Motor neuron (in vitro differentiated cells): ENCODE measurements at places on chromosomes 3 and 15.
A peak's percentile ranks its signal among the peaks of the same experiment; 100 is the strongest.

- ATAC-seq = no peak
These were observed 29.4 kb downstream of the TP53BP1 start for GRCh38 chr15:43463507-43463906.

GRCh38 chr15:89197503-89197971, 23.8 kb downstream of the RLBP1 start:
- ATAC-seq = no peak

DNA sequence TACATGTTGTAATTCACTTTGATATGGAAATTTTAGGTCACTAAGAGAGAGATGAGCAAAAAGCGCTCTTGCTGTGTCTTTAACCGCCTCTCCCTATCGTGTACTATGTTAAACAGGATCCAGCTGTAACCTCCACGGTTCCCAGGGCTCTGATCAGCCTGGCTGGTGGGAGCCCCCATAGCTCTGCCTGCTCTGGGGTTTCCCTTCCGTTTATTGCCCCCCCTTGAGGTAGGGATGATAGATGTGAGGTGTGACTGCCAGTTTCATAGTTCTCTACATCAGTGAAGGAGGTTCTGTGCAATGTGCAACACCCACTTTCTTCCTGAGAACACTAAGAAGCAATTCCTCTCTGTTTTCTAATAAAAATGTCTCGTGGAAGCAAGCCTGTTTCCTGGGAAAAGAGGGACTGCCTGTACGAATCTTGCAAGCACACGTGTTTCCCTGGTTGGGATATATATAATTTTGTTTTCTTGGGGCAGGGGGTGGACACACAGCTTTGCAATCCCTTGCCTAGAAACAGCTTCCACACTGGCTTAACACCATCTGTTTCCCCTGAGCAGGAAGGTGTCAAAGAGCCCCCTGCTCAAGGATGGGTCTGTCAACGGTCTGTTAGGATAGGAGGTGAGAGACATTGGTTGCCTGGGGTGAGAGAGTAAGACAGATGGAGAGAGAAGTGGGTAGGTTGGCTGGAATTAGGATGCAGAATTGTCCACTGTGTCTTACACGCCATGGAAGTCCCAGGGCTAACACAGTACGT, 23.8 kb downstream of the CORO2B start:
- no peak for ATAC-seq

DNA sequence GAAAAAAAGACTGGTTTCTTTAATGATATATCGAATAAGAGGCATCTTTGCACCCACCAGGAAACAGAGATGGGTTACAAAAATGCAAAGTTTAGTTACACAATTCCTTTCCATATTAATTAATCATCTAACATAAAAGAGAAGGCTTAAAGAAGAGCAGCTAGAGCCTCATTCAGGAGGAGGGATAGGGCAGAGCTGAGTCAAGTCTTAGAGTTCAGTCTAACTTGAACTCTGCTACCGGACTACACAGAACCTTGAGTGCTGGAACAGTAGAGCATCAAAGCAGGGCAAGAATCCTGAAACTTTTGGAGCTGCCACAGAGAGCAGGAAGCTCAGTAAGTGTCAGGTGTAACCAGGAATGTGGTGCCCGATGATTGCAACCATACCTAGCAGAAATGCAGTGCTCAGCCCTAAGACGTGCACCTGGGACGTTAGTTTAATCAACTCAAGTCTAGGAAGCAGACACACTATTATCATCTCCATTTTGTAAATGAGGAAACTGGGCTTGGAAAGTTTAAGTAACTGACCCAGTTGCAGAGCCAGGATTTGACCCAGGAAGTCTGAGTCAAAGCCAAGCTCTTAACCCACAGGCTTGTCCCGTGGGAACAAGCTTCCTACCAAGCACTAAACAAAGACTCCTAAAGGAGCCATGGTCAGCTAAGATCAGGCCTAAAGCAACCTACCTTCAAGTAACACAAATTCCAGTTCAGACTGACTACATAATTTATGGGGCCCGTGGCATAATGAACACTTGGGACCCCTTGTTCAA, 187.4 kb downstream of the FOXP1 start:
- ATAC-seq = no peak

DNA sequence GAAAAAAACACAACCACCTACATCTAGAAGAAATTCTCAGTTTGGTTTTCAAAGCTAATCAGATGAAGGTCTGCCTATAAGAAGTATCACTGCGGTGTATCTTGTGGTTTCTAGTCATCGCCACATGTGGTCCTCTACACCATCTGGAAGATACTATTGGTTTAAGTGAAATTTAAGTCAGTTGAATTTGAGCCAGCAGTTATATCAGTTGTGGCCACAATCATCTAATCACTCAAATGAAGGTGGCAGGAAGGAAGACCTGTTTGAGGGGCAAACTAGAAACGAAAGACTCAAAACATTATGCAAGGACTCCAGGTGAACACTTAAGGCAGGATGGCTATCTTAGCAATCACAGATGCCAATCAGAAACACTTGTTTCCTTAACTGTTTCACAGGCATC, 48.7 kb downstream of the ETV5 start:
- ATAC-seq = no peak

DNA sequence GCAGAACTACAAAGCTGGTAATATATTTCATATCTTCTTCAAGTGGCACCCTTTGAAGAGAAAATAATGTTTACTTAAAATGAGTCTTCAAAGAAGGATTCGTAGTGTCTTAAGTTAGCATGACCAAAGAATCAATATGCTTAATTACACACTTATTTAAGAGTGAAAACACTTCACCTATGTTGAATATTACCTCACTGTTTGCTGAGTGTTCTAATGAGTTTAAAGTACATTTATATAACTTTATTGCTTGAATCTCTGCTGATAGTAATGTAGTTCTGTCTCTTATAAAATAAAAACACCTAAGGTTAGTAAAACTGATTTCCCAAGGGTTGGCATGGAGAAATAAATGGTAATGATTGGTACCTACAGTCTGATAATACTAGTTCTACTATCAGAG, 143.3 kb upstream of the SLC2A2 start:
- no peak for ATAC-seq

- no peak for ATAC-seq
These were observed 655.4 kb upstream of the GBE1 start for GRCh38 chr3:82416830-82417229.

DNA sequence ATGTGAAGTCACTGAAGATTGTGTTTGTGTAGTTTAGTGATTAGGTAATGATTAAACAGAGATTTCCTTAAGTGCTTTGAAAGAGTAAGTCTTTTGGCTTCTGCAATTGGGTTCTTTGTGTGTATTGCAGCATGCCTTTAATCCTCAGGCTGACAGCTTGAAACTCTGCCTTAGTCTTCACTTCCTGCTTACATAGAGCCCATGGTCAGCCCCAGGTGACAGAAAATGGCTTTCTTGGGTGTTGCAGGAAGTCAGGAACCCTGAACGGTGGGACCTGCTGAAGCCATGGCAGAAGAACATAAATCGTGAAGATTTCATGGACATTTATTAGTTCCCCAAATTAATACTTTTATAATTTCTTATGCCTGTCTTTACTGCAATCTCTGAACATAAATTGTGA, 61.3 kb downstream of the KBTBD8 start:
- ATAC-seq = no peak

- peak; percentile 35 for ATAC-seq
These were observed 684 bp downstream of the SLTM start for GRCh38 chr15:58932710-58933280.

DNA sequence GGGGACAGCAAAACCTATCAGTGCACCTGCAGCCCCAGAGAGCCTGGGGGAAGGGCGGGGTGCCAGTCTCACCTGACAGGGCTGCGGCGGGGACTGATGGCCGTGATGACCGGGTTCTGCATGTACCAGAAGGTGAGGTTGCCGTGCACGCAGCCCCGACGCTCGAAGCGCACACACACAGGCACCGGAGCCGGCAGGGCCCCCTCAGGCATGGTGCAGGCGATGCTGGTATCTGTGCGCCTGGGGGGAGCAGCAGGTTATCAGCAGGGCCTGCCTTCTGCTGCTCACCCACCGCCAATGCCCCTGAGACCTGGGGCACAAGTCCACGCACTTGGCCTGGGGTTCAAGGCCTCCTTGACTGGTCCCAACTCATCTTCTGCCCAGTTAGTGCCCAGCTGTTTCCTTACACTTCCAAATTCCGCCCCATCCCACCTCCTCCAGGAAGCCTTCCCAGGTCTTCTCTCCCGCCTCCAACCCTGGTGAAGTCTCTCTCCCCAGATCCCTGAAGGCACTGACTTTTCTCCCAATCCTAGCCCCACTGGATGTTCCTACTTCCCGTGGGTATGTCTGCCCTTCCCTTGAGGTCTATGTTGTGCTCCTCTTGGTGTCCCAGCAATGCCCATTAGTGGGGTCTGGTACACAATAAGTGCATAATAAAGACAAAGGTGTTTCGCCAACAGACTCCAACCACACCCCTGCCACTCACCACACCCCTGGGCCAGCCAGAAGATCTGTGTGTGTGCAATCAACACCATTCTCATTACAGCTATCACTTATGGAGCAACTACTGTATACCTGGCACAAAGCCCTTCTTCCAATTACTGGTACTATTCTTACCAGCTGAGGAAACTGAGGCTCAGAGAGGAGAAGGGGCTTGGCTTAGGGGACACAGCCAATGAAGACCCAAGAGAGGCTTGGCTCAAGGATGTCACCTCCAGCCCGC, 28.9 kb downstream of the H1-8 start:
- no peak for ATAC-seq

DNA sequence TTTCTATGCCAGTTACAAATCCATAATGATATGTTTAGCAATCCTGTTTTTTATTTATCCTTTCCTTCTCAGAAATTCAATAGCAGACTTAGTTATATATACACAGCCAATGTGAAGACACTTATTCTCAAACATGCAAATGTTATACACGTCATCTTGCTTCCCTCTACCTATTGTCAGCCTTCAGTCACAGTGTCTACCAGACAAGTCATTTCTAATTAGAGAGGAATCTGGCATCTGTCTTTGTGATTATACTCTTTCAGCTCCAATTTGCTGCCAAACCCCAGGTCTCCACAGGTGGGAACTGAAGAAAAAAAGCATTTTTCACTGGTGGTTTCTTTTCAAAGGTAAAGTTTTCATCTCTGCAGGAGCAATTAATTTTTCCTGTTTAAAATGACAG, 793.1 kb downstream of the AGBL1 start:
- no peak for ATAC-seq

GRCh38 chr15:93152360-93152759, 63.3 kb upstream of the RGMA start:
- ATAC-seq = no peak

DNA sequence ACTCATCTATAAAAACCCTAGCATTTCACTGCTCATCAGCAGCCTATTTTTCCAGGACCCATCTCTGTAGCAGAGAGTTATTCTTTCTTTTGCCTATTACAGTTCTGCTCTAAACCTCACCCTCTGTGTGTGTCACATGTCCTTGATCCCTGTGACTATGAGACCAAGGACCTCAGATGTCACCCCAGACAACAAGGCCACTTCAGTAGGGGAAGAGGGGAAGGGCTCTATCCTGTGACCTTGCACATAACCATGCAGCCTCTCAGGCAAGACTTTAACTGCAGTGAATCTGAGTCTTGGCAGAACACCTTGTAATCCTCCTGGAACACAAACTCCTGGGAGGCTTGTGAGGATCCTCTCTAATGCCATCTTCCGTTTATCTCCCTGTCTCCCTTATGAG, 4.4 kb upstream of the ZNF589 start:
- ATAC-seq = no peak

DNA sequence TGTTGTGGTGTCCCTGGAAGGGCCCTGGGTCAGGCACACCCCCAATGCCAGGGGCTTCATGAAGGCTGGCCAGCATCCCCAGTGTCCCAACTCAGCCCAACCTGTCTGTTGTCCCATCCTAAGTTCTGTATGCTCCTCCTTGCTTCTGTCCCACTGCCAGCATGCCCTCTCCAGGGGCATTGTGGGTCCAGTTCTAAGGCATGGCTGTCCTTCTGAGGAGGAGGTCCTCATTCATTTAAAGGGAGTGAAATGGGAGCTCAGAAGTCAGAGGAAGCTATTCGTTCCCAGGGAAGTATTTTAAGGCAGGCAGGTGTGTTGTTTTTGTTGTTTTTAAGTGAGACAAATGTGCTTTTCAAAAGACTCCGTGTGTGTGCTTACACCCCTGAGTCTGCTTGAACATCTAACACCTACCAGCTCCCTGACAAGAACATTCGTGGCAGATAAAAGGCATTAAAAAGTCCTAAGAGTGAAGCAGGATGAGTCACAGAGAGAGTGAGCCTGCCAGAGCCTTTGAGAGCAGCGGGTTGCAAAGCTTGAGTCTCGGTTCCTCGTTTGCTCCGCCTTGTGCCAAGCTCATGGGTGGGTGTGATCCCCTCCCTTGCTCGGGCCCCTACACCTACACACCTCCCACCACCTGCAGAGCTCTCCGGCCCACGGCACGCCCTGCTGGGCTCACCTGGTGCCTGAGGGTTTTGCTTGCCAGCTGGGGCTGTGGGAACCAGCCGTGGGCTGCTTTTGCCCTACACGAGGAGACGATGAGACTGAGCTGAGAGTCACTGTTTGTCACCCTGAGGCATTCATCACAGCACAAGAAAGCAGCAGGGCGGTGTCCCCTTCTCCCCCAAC, 183.4 kb upstream of the TOPAZ1 start:
- peak; percentile 86 for ATAC-seq

DNA sequence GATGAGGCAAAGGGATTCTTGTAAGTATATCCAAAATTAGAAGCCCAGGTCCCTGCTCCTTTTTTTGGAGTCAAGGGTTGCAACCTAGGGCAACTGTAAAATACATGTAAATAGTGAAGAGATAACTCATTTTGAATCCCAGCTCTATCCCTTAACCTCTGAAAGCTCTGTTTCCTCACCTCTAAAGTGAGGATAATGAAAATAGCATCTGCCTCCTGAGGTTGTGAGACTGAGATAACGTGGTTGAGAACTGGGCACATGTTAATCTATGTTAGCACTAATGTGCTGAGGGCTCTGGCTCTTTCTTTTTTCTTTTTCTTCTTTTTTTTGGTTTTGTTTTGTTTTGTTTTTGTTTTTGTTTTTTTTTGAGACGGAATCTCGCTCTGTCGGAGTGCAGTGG, 4.8 kb upstream of the NKTR start:
- no peak for ATAC-seq

DNA sequence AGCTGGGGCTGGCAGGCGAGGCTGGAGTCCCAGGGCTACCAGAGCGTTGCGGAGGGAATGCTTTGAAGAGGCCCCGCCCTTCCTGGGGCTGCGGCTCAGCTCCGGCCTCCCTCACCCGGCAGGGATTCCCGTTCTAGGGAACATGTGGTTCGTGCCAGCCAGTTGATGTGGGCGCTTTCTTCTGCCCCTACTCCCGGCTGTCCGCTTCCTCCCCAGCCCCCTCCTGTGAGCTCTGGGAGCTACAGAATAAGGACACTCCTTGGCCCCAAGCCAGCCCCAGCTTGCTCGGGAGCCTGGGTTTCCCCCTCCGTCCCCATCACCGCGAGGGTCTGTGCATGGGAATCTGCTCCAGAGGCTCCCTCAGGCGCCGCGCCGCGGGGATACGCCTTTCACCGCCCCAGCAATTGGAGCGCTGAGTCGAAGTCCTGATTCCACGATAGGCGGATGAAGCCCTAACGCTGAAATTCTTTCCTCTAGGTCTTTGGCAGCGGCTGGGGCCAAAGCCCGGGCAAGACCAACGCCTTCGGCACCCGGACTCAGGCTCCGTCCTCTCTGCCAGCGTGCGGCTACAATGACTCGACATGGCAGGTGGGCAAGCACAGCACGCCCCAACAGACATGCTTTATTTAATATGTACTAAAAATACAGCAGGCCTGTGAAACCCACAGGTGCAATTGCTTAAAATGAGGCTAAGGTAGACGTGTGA, 69.5 kb downstream of the KLF15 start:
- peak; percentile 97 for ATAC-seq
